ENCODE measurements at places on chromosomes 16 and 17.

- no peak for DNase-seq
Measured at GRCh38 chr16:85908889-85909589, 10.1 kb downstream of the IRF8 start.

DNA sequence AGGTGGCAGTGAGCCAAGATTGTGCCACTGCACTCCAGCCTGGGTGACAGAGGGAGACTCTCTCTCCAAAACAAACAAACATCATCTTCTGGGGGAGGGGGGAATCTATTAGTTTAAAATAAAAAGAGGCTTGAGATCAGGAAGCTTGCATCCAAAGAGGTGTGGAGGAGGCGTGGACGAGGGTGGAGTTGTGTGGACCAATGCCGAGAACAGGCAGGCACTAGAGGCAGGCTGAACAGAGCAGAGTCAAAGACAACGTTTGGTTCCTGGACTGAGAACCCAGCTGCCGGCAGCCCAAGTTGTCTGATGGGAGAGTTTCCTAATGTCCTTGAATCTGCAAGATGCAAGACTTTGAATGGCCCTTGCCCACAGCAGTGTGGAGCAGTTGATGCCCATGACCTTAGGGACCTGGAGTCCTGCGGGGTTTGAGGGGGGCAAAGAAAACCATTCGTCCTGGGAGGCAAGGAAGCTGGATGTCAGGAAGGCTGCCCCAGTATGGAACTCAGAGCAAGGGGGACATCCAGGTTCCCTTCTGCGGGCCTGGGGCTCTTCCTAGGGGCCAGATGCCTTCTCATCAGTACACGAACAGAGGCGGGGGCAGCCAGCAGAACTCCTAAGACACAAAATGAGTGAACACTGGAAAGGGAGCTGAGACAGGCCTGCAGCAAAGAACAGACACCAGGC is 9.2 kb downstream of the TBC1D16 start:
- DNase-seq, result no peak

DNA sequence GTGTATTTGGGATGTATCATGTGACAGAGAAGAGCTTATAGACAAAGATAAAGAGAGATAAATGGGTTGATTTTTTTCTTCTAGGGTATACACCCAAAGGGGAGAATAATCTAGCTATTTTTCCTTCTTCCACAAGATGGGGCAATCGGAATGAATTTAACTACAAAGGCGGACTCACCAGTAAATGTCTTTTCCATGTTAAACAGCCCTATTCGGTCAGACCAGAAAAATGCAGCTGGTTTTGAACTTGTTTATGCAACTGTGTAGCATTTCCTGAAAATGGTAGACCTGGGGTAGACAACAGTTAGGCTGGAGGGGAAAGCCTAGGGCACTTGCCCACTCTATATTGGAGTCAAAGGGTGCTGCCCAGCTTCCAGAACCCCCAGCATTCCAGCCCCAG is 477.1 kb downstream of the TOX3 start:
- no peak for DNase-seq

DNA sequence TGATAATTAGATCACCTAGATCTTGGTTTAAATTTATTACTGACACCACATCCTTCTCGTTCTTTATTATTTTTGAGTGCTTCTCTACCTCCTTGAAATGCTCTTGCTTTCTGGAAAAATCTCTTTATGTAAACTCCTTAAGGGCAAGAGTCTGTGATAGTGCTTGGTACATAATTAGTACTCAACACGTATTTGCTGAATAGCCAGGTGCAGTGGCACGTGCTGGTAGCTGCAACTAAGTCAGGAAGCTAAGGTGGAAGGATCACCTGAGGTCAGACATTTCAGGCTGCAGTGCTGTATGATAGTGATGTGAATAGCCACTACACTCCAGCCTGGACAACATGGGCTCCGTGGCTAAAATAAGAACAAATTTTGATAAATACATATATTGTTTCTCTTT is 63.0 kb downstream of the PPM1E start:
- no peak for DNase-seq

GRCh38 chr16:1107141-1107540 is 11.1 kb upstream of the C1QTNF8 start:
- DNase-seq, result no peak

DNA sequence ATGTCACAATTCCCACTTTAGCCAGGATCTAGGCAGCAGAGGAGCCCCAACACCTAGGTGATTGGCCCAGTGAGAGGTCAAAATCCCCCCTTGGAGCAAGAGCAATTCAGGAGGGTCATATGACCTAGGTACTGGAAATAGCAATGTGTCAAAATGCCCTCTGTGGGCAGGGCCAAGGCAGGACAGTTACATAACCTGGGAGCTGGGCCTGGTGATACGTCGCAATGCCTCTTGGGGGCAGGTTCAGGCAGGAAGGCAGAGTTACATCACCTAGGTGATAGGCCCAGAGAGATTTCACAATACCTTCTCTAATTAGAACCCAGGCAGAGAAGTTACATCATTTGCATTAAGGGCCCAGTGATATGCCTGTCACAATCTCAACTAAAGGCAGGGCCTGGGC is 1906.3 kb downstream of the TP53TG3F start:
- no peak for DNase-seq

- DNase-seq, result no peak
Measured at GRCh38 chr16:983044-984030, 1.8 kb downstream of the SOX8 start.
